ENCODE measurements at places on chromosomes 4 and X.

DNA sequence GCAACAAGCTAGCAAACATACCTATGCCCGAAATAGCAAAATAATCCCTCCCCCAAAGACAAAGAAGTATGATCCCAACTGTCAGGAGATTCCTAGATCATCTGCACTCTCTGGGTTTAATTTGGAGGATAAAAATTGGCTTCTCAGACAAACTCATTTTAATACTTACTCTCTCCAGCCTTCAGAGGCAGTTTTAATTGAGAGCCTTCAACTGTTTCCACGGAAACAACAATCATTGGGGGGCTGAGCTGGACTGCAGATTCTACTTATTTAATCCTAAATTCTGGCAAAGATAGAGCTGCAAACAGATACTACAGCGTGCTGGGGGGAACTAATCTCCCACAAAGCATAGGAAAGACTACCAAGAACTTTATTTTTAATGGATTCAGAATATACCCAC is 168.2 kb downstream of the TSPAN5 start:
- DNase-seq, result no peak

DNA sequence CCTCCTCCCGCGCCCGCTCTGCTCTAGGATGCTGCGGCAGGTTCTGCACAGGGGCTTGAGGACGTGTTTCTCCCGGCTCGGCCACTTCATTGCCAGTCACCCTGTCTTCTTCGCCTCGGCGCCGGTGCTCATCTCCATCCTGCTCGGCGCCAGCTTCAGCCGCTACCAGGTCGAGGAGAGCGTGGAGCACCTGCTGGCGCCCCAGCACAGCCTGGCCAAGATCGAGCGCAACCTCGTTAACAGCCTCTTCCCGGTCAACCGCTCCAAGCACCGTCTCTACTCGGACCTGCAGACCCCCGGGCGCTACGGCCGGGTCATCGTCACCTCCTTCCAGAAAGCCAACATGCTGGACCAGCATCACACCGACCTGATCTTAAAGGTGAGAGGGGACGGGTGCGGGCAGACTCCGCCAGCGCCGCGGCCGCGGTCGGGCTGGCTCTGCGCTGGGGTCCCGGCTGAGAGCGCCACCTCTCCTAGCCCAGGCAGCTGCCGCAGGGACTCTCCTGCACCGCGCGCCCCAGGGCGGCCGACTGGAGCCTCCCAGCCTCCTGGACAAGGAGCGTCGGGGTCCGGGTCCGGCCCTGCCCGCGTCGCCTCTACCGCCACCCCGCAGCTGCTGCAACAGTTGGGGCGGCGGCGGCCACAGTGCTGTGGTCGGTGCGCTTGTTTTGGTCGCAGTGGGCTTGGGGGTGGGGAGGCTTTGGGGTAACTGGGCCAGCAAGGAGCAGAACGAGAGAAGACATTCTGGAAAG is at the start of gene PTCHD1:
Gene PTCHD1, plus strand, starts transcription at position 2 of the 752 bp plus-strand sequence. Its CDS starts 27 bp downstream, at position 29.
- no peak for DNase-seq

DNA sequence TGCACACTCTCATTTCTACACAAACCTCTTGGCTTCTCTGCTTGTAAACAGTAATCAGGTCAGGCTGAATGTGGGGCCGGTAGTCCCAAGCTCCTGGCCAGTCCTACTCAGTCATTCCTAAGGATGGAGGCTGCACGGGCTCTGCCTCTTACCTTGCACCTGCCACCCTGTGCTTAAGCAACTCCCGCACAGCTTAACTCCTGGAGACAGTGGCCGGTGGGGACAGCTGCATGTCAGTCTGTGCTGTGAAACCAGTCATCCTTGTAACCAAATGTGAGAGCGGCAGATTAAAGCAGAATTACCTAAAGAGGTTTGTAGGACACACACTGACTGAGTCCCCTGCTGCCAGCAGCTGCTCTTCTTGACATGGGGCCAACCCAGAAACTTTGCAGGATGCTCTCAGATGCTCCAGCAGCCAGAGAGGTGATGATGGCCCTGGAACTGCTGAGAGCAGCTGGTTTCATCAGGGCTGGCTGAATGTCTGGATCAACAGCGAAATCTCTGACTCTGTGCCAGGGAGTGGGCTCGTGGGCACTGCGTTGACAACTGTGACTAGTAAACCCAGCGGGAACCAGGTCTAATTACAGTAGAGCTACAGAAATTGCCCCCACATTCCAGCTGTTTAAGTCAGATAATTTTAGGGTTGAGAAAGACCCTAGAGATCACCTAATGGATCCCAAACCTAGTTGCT is 123.7 kb downstream of the ANAPC4 start:
- DNase-seq, result no peak

- DNase-seq, result no peak
Measured at GRCh38 chr4:25842229-25842845, 20.5 kb downstream of the SEL1L3 start.

- DNase-seq, result peak; percentile 48
Measured at GRCh38 chrX:112851806-112852205, 11.2 kb upstream of the AMOT start.

GRCh38 chr4:185092535-185093197 is 50.4 kb upstream of the SLC25A4 start:
- no peak for DNase-seq

- DNase-seq, result no peak
Measured at GRCh38 chr4:185830263-185830994, 18.4 kb upstream of the SORBS2 start.

DNA sequence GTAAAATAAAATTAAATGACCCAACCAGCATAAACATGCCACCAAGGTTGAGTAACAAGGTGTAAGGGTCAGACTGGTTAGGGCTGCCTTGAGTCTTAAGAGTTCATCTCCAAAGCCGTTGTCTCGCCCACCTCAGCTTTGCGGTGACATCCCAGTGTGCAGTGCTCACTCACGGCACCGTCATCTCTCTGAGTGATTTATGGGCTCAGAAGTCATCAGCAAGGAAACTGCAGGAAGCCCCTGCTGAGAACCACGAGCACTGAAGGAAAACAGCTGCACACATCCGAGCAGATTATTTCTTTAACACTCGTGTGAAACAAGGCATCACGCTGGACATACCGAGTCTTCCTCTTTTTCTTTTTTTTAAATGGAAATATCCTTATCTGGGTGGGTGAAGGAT is 411.1 kb downstream of the TRIML1 start:
- no peak for DNase-seq

DNA sequence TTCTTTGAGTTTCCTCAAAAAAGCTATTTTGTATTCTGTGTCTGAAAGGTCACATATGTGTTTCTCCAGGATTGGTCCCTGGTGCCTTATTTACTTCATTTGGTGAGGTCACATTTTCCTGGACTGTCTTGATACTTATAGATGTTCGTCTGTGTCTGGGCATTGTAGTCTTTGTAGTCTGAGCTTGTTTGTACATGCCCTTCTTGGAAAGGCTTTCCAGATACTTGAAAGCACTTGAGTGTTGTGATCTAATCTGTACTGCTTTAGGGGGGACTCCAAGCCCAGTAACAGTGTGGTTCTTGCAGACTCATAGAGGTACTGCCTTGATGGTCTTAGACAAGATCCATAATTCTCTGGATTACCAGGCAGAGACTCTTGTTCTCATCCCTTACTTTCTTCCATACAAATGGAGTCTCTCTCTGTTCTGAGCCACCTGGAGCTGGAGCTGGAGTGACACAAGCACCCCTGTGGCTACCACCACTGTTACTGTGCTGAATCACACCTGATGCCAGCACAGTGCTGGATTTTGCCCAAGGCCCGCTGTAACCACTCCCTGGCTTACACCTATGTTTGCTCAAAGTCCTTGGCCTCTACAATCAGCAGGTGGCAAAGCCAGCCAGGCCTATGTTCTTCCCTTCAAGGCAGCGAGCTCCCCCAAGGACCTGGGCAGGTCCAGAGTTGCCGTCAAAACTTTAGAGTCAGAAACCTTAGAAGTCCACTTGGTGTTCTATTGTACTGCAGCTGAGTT is 72.3 kb upstream of the EFHC2 start:
- DNase-seq, result no peak

- peak; percentile 92 for DNase-seq
Measured at GRCh38 chr4:103008875-103009729, 10.4 kb downstream of the SLC9B1 start.

GRCh38 chrX:102767287-102767686 is 46.7 kb downstream of the GPRASP3 start:
- DNase-seq, result no peak

DNA sequence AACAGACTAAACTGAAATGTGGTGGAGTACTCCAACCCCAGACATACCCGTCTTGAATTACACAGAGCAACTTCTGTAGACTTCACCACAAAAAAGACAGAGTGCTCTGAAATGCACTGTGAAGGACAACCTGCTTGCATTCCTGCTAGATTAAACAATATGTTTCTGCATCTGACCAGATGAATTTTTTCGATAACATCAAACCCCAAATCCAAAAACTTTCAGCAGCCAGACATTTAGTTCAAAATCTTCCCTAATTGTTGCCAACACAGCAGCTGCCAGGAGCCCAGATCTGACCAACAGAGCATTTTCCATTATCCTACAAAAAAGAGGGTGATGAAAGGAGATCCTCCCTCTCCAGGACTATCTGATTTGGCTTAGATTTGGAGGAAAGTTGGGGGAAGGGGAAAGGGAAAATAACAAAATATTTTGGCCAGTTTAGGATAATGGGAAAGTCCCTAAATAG is 356.5 kb downstream of the PDGFC start:
- peak; percentile 98 for DNase-seq

GRCh38 chr4:10587697-10588096 is 96.9 kb downstream of the CLNK start:
- DNase-seq, result peak; percentile 9

DNA sequence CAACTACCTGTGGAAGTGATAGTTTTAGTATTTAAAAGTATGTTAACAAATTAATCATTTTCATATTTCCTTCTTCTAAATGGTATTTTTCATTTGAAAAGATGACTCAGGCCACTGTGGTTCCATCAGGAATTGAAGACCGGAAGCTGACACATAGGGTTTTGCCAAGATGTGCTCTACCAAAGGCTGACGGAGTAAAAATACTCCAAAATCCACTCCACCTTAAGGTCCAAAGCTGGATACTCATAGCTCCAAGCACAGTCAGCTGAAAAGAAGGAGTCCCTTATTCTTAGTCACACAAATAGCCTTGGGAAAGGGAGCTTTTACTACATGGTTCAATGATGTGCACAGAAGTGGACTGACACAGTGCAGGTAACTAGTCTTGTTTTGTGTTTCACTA is 472.0 kb downstream of the ARAP2 start:
- DNase-seq, result no peak

- no peak for DNase-seq
Measured at GRCh38 chr4:42225286-42225685, 72.8 kb upstream of the BEND4 start.

GRCh38 chrX:148426467-148426866 is 74.0 kb upstream of the AFF2 start:
- no peak for DNase-seq

- DNase-seq, result no peak
Measured at GRCh38 chrX:53171356-53171755, 53.7 kb downstream of the KDM5C start.

GRCh38 chr4:188821500-188821899 is 682.3 kb downstream of the TRIML1 start:
- DNase-seq, result no peak

GRCh38 chr4:12576409-12576808 is 907.7 kb downstream of the RAB28 start:
- DNase-seq, result no peak

- DNase-seq, result no peak
Measured at GRCh38 chr4:2254665-2255500, 7.0 kb downstream of the MXD4 start.

GRCh38 chr4:19372390-19372789 is 879.3 kb upstream of the SLIT2 start:
- no peak for DNase-seq
